ENCODE measurements at places on chromosomes 7 and 10.

DNA sequence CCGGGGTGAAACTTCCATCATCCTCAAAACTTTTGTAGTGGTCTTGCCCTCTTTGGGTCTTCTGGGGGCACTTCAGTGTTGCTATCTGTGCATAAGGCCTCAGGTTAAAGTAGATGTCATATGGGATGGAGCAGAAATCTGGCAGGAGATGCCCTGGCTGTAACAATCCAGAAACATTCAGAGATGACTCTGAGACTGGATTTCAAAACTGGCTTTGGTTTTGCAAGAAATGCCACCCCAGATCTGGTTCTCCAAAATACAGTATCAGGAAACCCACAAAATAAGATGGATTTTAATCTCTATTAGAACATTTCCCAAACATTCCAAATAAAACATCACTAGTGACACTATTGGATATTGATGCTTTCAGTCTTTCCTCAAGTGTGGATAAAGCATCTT, 191.5 kb downstream of the REEP3 start:
- no peak for DNase-seq

GRCh38 chr7:95491634-95492314, 6.0 kb downstream of the ASB4 start:
- DNase-seq = no peak

DNA sequence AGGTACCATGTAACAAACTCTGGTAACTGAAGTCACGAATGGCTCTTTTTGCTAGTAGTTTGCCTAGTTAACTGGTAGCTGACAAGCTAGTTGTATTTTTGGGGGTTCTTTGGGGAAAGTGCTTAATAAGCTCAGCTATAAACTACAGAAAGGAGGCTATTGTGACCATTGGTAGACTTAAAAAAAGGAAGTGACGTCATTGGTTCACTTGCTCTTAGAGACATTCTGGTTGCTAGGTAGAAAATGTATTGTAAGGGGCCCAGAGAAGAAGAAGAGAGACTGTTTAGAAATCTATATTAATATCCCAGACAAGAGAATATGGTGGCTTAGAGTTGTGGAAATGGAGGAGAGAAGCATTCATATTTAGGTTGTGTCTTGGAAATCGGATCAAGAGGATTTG, 103.0 kb downstream of the NXPH1 start:
- DNase-seq = no peak

GRCh38 chr7:102916881-102917280, 4.1 kb downstream of the LRRC17 start:
- no peak for DNase-seq

DNA sequence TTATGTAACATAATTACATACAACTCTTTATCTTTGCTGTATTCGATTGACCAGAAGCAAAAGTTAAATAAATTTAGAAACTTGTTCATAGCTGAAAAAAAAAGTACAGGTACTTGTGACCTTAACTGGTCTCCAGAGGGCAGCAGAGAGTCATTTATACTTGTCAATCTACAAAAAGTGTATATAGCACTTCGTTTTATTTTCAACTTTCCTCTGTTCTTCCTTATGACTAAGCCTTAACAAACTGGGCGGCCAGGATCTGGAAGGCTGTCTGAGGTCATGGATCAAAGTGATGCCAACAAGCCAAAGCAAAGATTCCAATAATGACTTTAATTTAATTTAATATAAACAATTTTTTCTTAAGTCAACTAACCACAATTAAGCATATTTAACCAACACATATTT, 29.8 kb downstream of the C10orf67 start:
- DNase-seq = no peak

DNA sequence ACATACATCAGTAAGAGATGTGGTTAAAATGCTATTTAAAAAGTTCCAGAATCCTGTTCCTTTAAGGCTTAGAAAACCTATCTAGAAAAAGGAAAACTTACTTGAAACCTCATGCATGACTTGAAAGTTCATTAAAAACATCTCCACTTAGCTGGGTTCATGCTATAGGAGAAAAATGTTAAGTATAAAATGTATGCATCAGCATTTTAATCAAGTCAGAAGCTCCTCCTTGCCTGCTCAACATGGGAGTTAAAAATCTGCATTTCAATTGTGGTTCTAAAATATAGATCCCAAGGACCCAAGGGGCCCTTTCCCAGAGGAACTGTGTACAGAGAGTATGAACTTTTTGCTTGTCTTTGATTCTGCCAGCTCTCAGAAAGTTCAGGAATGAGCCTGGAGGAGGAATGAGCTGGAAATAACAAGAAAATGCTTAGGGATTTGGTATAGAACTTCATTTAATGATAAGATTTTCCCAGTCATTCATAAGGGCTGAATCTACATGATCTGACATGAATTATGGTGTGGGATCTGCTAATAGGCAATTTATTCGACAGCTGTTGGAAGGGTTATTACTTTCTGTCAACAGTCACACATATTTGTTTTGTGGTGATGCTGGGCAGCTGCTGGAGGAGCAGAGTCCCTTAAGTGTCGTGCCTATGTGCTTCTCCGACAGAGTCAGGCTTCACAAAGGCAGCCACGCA, 85.6 kb upstream of the MTPN start:
- DNase-seq = no peak

DNA sequence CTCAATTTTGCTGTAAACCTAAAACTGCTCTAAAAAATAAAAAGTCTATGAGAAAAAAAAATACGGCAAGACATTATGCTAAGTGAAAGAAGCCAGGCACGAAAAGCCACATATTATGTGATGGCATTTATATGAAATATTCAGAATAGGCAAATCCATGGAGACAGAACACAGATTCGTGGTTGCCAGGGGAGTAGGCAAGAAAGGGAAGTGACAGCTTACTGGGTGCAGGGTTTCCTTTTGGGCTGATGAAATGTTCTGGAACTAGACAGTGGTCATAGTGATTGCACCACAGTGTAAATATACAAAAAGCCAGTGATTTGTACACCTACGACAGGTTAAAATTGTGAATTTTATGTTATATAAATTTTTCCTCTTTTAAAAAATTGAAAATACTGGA, 41.3 kb upstream of the GLI3 start:
- DNase-seq = no peak

GRCh38 chr10:101224910-101225823, 4.1 kb downstream of the LBX1 start:
- DNase-seq = no peak

- no peak for DNase-seq
Observed at GRCh38 chr10:117454502-117454901, 79.3 kb upstream of the PDZD8 start.
